Esophagus squamous epithelium (tissue), 5 donors: ENCODE measurements at places on chromosomes 1 and 21.

- DNase-seq, result no peak
Observed at GRCh38 chr1:241079459-241079858, 277.5 kb downstream of the RGS7 start.

DNA sequence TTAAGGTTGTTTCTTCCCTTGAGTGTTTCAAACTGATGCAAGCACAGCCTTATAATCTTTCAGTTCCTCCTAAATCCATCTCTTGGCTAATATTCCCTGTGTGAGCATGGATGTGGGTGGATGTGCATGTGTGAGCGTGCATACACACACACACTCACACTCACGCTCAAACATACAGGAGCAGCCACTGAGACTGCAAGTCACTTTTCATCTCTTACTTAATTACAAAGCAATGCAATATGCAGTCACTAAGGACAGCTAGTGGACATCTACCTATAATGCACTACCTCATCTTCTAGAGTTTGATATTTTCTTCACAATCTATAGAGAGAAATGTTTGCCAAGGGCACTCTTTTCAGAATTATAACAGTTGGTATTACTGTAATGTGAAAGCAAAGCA is 1.4 kb downstream of the ESRRG start:
- DNase-seq, result no peak

DNA sequence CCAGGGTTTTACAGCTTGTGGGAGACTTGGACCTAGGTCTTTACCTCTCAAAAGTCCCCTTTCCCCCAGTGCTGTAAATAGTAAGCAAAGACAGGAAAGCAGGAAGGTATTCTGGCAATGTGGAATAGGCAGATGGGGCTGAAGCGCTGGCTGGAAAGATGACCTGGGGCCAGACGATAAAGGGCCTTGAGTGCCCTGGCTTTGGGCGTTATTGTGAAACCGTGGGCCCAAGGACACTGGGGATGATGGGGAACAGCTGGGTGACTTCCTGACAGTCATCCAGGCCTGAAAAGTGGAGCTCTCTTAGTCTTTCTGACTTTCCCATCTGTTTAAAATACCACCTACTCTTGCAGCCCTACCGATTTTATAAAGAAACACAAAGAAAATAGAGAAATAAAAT is 16.3 kb downstream of the URB2 start:
- DNase-seq, result no peak

DNA sequence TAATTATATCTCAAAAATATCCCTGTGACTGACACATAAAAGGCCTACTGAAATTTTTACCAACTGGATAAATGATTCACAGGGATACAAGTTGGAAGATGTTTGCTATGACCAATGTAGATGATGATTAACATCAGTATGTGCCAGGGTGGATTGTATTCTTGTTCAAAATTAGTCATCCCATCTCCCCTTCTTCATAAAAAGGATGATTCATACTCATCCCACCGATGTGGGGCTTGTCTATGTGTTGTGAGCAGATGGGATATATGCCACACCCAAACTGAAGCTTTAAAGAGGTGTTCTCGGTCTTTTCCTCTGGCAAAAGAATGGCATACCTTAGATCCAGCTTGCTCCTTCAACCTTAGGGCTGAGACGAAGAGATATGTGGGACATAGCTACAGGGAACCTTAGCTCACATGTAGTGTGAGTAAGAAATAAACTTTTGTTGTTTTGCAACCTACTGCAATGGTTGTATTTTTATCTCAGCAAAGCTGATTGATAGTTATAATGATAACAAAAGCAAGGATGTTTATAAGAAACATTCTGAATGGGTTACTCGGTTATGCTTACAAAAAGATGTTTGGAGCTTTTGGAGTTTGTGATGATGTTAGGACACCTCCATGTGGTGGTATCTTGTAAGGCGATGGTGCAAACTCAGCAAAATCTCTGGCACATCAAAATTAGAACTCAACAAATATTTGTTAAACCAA is 29.4 kb downstream of the SPATA17 start:
- DNase-seq, result no peak
